GM12865 (cell line): ENCODE measurements at places on chromosomes 6 and 20.

DNA sequence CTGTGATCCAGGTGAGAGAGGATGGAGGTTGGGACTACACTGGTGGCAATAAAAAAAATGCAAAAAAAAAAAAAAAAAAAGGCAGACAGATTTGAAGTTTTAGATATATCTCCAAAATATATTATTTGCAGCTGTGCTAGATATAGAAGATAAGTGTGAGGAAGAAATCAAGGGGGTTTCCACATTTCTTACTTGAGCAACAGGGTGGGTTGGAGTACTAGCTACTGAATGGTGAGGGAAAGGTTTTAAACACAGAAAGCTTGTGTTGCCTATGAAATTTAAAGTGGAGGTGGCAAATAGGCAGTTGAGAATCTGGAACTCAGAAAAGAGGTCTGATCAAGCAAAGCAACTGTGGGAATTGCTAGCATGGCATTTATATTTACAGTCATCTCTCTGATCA lies 59.9 kb upstream of the GNRH2 start:
- DNase-seq, result no peak

DNA sequence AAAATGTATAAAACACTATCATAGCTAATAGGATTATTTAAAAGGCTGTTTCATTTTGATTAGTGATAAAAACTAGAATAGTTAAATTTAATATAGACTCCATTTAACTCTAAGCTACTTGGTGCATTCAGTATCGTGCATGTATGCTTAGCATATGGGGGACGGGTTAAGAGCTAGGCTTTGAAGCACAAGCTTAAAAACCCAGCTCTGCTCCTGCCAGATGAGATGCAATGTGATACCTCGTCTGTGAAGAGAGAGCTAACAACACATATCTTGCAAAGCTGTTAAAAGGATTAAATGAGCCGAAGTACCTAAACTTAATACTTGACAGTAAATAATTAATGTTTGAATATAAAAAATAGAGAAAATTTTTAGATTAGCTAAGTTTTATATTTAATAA lies 42.2 kb downstream of the DTNBP1 start:
- DNase-seq, result no peak

DNA sequence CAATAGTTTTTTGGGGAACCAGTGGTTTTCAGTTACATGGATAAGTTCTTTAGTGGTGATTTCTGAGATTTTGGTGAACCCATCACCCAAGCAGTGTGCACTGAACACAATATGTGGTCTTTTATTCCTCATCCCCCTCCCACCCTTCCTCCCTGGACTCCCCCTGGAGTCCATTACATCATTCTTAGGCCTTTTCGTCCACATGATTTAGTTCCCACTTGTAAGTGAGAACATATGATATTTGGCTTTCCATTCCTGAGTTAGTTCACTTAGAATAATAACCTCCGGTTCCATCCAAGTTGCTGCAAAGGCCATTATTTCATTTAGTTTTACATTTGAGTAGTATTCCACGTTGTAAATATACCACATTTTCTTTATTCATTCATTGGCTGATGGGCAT lies 28.3 kb downstream of the RPP40 start:
- DNase-seq, result no peak

GRCh38 chr20:19012676-19013075 lies 199.1 kb downstream of the SCP2D1 start:
- DNase-seq, result no peak

GRCh38 chr6:159899994-159900745 lies 9.4 kb downstream of the MAS1 start:
- no peak for DNase-seq

DNA sequence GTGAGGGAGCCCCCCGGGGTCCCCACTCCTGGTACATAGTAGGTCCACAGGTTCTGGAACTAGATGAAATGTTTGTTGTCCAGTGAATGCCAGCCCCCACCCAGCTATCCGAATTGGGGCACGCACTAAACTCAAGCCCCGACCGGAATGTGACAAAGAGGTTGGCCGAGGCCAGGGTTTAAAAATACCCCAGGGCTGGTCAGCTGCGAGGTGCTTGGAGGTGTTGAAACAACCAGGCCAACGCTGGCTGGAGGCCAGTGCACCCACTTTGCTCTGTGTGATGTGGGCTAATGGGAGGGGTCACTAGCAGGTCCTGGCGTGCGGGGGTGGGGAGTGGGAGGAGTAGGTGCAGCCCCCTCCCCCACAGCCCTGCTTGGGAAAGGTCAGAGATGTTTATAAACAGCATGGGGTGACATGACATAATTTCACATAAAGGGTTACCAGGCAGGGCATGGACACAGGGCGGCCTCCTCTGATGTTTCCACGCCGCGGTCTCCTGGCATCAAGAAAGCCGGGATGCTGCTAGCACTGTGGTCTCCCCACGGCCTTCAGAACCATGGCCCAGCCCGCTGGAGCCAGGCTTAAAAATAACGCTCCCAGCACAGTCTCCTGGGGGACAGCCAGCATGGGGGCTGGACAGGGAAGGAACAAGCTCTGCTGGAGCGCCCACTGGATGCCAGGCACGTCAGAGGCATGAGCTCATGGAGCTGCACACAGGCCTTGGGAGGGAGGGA lies 111.2 kb upstream of the PTPN1 start:
- DNase-seq, result no peak

DNA sequence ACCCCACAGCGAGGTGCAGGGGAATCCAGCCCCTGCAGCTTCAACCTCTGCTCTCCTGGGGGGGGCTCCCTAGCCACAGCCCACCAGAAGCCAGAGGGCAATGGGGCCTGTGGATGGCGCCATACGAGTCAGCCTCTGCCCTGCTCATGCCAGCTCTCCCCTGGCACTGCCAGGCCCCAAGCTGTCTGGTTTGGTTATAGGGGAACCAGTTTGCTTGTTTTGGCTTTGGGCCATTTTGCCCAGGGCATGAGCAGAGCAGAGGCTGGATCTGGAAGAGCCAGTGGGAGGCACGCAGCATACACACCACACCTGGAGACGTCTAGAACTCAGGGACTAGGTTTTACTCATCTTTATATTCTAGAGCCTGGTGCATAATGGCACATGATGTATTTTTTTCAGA lies 66.7 kb upstream of the SLC22A16 start:
- no peak for DNase-seq

- DNase-seq, result no peak
Observed at GRCh38 chr6:149074832-149075258, 242.7 kb upstream of the TAB2 start.

GRCh38 chr6:14748679-14749078 lies 497.2 kb upstream of the JARID2 start:
- peak; percentile 73 for DNase-seq

DNA sequence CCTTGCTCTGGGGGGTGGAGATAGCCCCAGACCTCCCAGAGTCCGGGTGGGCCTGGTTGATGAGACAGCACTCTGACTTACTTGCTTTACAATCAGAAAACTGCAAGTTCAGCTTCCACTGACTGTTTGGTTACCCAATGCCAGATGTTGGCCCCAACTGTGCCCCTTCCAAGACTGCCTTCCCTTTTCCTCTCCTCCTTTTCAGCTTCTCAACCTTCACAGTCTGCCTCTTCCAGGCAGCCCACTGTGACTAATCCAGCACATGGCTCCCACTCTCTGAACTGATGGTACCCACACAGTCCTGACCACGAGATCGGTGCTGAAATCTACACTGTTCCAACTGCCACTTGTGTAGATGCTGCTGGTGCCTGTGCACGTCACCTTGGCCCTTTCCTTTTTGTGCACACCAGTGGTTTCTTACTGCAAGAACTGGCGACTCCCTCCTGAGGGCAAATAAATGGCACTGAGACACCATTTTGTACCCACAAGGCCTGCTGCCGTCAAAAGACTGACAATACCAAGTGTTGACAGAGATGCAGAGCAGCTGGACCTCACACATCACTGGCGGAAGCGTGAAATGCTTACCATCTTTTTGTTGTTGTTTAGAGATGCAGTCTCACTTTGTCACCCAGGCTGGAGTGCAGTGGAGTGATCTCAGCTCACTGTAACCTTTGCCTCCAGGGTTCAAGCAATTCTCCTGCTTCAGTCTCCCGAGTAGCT lies 1.8 kb upstream of the ARFGAP1 start:
- no peak for DNase-seq

DNA sequence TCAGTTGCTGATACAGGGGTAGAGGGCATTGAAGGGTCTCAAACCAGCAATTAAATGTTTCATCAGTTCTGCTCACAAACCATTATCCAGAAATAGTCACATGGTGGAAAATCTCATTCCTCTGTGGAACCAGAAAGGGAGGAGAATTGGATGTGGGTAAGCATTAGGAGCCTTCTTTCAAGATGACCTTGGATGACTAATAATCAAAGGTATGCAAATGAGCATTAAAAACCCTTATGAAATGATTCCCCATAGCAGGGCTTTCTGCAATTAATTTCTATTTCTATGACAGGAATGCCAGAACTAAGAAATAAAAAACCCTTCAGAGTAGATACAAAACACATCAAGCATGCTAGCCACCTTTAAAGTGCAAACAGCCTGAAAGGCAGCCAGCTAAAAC lies 37.4 kb upstream of the HCRTR2 start:
- DNase-seq, result no peak

- no peak for DNase-seq
Observed at GRCh38 chr6:158405933-158406332, 93.7 kb downstream of the TULP4 start.

DNA sequence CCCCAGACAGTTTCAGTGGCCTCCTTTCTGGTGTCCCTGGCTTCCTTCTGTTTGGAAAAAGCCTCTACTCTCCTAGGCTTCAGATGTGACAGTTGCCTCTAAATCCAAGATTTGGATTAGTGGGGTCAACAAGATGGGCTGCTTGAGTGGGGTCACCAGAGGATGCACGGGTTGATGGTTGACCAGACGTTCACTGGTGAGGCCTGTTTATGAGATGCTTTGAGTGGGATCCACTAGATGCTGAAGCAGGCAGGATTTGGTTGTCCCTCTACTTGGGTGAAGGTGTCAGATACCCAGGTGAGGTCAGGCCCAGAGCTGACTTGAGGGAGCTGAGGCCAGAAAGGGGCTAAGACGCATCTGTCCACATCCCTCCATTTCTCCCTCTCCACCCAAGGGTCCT lies 8.1 kb upstream of the DLGAP4 start:
- DNase-seq, result no peak

DNA sequence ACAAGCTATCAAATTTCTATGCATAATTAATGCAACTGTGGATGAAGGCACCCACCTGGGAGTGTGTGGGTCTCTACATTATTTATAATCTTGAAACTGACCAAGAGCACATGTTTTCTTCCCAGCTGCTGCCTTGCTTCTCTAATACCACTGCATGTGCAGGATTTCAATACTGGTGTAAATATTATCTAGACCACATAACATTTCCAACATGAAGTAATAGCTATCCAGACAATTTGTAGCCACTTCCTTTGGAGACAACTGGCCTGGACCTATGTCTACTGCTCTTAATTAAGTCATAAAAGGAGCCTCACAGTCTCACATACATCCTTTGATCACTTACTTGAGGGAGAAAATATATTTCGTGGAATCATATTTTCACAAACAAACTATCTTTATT lies 180.7 kb downstream of the HIVEP2 start:
- DNase-seq, result no peak

DNA sequence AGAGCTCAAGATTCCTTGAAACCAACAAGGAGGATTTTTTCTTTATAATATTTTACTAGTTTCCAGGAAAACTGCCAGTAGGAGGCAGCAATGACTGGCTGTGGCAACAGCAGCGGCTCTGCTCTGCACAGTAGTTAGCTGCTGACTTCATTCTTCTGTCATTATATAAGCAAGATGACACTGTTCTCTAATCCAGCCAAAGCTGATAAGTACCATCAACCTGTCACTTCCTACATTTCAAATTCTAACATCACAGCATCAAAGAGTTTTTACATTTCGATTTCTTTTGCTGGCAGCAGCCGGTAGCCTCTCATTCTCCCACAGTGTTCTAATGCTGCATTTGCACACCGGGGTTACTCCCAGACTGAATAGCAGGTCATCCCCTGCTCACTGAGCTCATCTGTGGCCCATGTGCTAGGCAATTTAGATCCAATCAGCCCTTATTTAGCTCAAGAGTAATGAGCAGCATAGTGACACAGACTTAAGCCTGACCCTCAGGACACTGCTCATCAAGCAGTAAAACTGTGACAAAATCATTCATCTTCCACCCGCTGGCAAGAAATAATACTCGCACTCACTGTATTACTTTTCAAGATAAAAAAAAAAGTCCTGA lies 67.8 kb downstream of the MMS22L start:
- DNase-seq, result peak; percentile 15

GRCh38 chr20:2804041-2804828 lies 3.8 kb upstream of the CPXM1 start:
- no peak for DNase-seq

- DNase-seq, result no peak
Observed at GRCh38 chr6:118905851-118906250, 11.9 kb downstream of the ASF1A start.

DNA sequence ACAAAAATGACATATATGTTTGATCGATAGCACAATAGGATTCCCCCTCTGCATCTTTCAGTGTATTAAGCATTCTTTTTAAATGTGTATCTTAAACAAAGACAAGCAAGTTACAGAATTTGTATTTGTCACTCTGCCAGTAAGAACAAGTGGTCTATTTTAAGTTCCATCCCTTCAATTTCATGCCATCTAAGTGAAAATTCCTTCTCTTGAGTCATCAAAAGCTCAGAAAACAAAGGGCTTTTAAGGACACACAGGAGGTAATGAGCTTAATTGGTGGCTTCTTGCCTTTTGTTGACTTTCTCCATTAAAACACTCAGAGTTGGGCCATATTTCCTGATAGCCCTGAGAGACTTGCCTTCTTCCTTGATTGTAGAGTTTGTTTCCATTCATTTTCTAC lies 547.8 kb downstream of the TENT5A start:
- DNase-seq, result no peak

- no peak for DNase-seq
Observed at GRCh38 chr6:8079126-8079525, 14.9 kb upstream of the BLOC1S5 start.

GRCh38 chr6:13030396-13030795 lies 297.9 kb downstream of the TBC1D7 start:
- DNase-seq, result no peak

- DNase-seq, result no peak
Observed at GRCh38 chr6:79634491-79635231, 3.5 kb downstream of the SH3BGRL2 start.

DNA sequence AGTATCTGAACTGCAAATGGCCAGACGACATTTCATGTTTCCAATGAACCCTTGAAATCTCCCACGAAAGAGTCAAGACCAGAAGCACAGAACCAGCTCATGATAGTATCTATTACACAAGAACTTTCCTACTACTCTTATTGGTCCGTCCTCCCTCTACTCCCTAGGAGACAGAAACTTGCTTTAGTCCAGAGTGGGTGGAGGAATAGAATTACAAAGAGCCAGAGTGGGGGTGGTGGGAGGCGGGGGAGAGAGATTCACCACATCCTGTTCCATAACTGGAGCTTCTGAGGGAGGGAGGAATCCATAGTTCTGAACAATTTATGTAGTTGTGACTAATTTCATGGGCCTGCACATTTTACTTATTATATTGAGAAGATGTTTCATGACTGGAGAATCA lies 18.5 kb upstream of the WFDC10A start:
- DNase-seq, result no peak
